ENCODE measurements at places on chromosomes 3 and 15. TPM values are rescaled to one million over a fixed set of nuclear protein-coding genes. Genes with fewer than 3 reads are reported as not detected.

Gene GPX1
- 127 TPM for total RNA-seq

Gene DUOXA2
- total RNA-seq: not detected

Gene ACAN
- not detected for total RNA-seq

Gene SPATA12
- total RNA-seq: 3.9 TPM

Gene CAMP
- total RNA-seq: 100 TPM

DNA sequence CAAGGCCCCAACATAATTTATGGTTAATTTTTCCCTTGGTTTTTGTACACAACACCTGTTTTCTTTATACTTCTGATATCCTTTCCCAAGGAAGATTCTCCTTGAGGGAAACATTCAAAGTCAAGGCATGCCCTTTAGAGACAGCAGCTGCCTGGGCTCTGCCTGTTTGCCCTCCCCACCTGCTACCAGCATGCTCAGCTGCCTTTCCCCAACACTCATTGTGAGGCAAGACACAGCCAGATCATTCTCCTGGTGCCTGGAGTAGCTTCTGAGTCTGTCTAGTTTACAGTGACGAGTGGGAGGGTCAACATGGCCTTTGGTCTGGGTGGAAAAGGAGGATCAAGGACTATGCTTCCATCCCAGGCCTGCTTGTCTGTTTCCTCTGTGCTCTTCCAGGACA is 132.5 kb downstream of the EPHB1 start:
- DNase-seq: no peak

GRCh38 chr15:63041974-63042876 is at the start of gene TPM1:
TSS of gene TPM1 (plus strand) at chr15:63042747. CDS start at chr15:63042830, 83 bp downstream.
- no peak for DNase-seq

GRCh38 chr15:68053001-68053400 is 1.1 kb upstream of the PIAS1 start:
- no peak for DNase-seq

Measured in Karpas-422 (cell line).